ENCODE measurements at places on chromosomes 12 and 14. TPM values are rescaled to one million over a fixed set of nuclear protein-coding genes. Genes with fewer than 3 reads are reported as not detected.

DNA sequence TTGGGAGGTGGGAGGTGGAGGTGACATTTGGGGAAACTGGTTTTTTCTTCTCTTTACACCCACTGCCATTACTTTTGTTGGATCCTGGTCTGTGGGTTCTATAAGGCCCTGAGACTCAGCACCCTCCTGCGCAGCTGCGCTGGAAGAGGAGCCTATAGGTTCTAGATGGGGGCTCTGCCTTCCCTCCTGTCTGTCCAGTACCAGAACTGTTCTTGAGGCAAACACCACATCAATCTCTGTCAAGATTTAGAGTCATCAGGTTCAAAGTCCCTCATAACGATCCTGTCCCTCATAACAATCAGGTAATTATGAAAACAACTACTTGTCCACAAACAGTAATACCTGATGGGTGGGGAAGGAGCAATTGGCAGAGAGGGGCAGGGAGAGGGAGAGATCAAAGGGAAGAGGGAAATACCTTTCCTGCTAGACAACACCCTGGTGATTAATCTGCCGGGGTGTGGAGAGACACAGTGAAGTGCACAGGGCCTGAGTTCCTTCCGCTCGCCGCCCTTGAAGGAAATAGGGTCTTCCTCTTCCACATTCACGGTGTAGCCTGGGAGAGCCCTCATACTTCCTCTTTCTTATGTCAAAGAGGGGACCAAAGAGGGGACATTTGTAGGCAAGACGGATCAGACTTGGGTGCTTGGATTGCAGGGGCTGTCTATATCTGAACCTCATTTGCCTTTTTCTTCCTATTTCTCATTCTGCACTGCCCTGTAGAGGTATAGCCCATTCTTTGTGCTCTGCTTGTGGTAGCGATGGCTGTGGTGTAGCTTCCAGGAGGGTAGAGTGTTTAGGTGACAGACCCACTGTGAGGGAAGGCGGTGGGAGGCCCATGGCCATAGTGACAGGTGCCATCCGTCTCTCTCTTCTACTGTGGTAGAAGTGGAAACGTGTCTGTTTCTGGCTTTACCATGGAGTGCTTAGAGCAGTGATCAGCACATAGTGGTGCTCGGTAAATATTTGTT is 12.6 kb downstream of the GPRC5A start:
- DNase-seq: no peak

- no peak for DNase-seq
Observed at GRCh38 chr12:89694542-89694941, 14.1 kb downstream of the ATP2B1 start.

The DTX1 gene
- 18.3 TPM for total RNA-seq

DNA sequence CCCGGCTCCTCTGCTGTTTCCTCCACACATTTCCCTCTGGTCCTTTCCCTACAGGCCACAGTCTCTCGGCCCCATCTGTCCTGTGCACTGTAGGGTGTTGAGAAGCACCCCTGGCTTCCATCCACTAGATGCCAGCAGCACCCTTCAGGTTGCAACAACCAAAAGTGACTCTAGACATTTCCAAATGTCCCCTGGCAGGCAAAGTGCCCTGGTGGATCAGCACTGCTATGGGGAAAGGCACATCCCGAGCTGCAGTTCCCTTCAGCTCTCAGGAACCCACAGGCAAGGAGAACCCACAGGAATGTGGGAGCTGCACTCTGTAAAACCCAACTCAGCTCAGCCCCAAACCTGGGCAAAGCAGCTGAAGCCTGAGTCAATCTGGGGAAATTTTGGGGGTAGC is 77.0 kb downstream of the RBM19 start:
- DNase-seq: no peak

The KLRC2 gene
- total RNA-seq: 2.0 TPM

DNA sequence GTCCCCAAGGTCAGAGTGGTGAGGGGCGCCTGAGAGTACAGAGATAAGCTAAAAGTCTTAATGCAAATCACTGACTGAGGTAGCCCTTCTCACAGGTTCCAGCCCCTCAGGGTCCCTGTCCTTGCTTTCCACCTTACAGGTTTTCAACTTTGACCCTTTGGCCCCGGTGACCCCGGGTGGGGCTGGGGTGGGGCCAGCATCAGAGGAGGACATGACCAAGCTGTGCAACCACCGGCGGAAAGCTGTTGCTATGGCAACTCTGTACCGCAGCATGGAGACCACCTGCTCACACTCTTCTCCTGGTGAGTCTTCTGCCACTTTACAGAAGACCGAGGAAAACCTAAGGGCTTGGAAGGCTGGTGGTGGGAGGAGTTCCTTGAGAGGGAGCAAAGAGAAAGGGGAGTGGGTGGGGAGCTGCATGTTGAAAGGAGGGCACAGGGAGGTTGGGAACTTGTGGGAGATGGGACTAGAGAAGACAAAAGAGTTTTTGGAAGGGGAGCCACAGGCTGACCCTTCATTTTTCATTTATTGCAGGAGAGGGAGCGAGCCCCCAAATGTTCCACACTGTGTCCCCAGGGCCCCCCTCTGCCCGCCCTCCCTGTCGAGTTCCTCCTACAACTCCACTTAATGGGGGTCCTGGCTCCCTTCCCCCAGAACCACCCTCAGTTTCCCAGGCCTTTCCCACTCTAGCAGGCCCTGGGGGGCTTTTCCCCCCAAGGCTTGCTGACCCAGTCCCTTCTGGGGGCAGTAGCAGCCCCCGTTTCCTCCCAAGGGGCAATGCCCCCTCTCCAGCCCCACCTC is 2.4 kb downstream of the MBD6 start:
- no peak for DNase-seq

GRCh38 chr12:106187155-106187789 is 48.5 kb upstream of the NUAK1 start:
- DNase-seq: no peak

The CD4 gene
- 2.0 TPM for total RNA-seq

- DNase-seq: no peak
Observed at GRCh38 chr14:54446161-54446693, 5.1 kb upstream of the CNIH1 start.

The AQP6 gene
- total RNA-seq: not detected

Measured in frontal cortex (tissue), 4 donors.